ENCODE measurements at places on chromosomes 2 and 18.

DNA sequence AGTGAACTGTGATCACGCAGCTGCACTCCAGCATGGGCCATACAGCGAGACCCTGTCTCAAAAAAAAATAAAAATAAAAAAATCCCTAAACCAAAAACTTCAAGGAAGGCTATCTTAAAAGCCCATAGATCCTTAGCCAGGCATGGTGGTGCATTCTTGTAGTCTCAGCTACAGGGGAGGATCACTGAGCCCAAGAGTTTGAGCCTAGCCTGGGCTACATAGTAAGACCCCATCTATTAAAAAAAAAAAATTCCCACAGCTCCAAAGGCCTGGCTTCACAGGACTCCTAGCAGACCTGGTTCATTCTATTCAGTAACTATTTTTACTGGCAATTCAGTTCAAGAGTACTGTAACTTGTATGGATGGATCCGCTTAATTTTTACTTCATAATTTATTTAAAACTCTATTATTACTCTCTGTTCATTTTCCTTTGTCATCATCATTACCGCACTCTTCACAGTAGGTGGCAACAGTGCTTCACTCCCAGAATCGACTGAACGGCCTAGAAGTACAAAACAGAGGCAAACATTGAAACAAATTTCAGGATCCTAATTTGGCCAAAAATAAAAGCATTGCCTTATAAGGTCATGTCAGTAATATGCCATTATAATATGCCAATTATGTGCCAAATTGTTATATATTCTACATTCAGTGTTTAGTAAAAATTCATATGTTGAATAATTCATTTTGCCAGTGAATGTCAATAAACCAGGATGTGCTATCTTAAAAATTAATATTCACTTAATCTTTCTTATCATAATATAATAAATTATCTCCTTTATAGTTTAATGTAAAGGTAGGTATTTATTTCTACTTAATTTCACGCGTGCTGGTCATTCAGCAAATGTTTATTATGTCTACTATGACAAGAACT is 14.3 kb upstream of the STAM2 start:
- peak; percentile 73 for DNase-seq

GRCh38 chr18:21386523-21387240 is 144.7 kb downstream of the GREB1L start:
- DNase-seq: no peak

DNA sequence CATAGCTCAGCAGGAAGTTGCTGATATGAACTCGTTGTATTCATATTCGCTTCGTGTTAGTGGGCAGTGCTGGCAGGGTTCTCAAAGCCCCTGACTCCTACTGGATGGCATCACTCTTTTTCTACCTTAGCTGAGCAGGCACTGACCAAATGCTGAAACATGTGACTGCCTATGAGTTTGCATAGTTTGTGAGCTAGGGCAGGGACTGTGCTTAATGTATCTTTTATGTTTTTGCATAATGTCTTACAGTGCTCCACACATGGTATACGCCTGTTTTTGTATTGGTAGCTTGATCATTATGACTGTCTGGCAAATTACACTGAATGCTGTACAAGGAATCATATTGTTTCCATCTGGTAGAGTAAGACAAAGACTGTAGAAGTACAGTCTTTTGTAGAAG is 305.3 kb downstream of the PARD3B start:
- DNase-seq: no peak

GRCh38 chr2:171807119-171807518 is 86.9 kb downstream of the SLC25A12 start:
- peak; percentile 24 for DNase-seq

GRCh38 chr18:47334966-47335365 is 83.5 kb upstream of the SKOR2 start:
- no peak for DNase-seq
